Hippocampal formation (tissue), 2 donors: ENCODE measurements at places on chromosomes 12 and 14.

- DNase-seq: no peak
Measured at GRCh38 chr14:23401291-23401690, 6.8 kb downstream of the MYH6 start.

- DNase-seq: no peak
Measured at GRCh38 chr12:32272465-32272864, 126.9 kb upstream of the FGD4 start.

DNA sequence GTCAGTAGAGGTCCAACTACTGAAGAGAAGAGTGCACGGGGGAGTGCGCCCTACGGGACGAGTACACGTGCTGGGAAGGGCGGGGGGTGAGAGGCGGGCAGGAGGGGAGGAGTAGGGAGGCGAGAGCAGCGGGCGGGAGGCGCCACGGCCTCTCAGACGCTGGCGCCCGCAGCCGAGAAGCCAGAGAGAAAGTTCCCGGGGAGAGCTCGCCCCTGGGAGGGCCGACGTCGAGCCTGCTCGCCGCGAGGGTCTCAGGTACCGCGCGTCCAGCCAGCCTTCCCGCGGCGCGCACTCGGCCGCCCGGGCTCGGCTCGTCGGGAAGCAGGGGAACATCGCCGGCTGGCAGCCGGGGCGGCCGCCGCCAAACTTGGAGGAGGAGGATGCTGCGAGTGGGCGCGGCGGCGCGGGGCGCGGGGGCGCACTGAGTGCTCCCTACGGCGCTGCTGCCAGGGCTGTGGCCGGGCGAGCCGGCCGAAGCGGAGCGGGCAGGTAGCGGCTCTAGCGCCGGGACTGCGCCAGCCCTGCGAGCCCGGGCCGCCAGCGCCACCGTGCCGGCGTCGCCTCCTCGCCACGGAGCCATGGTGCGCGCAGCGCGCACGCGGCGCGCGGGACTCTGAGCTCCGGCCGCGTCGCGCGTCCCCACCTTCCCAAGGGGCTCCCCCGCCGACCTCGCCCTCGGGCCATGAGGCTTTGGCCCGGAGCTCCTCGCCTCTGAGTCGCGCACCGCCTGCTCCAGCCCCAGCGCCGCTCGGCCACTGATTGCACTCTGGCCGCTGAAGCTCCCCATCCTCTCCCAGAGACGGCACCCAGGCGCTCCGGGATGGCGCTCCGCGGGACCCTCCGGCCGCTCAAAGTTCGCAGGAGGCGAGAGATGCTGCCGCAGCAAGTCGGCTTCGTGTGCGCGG, at the start of gene SLC24A4:
SLC24A4 (plus strand) TSS at position 155 of the 905 bp plus-strand sequence; CDS start at position 821, 666 bp downstream.
- no peak for DNase-seq

DNA sequence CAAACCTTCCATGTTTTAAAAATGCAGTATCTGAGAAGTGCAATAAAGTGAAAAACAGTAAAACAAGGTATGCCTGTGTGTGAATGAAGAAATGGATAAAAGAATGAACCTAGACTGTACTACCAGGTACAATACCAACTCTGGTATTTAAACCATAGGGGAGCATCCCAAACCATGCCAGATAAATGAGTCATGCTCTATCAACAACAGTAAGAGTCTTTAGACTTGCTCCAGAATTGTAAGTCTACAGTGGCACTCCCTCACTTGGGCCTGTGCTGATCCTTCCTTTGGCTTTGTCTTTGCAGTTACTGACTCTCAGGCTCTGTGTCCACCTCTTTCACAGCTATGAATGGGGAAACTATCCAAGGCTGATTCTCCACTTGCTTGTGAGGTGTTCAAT, 38.1 kb downstream of the BBS10 start:
- no peak for DNase-seq

GRCh38 chr12:117686911-117687377, 281.8 kb downstream of the KSR2 start:
- DNase-seq: no peak

- DNase-seq: no peak
Measured at GRCh38 chr14:38868399-38869290, 234.4 kb downstream of the SEC23A start.

GRCh38 chr12:6603095-6603567, 4.0 kb downstream of the CHD4 start:
- no peak for DNase-seq

DNA sequence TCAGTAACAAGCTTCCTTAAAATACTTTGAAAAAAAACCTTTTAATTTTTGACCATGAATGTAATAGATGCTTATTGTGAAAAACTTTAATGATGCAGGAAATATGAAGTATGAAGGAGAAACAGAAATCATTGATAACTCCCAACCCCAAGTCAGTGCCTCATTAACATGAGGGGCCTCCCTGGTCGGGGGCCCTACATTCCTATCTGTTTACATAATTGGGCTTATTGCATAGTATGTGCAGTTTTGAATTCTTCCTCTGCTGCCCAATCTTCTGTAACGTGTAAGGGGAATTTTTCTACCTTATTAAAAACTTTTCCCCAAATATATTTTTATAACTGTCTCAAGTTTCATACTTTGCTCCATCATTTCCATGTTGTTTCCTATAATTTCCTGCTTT, 63.0 kb downstream of the SLC25A47 start:
- no peak for DNase-seq

DNA sequence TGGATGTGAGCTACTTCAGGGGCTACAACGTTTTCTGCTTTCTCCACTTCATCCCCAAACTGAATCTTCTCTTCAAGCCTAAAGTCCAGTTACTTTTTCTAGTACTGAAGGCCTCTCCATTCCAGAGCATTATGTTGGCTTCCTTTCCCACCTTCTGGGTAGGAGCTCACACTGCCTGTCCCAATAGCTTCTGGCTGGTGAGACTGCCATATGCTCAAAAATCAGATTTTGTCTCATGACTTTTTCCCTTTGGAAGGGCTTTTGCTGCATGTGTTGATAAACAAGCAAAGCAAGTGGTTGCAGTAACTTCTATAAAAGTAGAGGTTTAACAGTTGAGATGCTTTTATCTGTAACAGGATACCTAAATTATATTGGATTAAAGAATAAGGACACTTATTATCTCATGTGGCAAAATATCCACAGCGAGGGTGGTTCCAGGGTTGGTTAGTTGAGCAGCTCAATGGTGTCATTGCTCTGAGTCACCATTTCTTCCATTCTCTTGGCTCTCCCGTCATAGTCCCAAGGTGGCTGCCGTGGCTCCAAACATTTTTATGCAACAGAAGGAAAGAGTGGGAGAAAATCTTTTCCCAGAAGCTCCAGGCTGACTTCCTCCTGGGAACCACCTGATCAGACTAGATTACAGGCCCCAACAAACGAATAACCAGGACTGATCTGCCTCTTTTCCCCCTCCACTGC, 15.1 kb upstream of the PPFIBP1 start:
- no peak for DNase-seq

- no peak for DNase-seq
Measured at GRCh38 chr12:91189516-91189915, 6.9 kb upstream of the DCN start.

DNA sequence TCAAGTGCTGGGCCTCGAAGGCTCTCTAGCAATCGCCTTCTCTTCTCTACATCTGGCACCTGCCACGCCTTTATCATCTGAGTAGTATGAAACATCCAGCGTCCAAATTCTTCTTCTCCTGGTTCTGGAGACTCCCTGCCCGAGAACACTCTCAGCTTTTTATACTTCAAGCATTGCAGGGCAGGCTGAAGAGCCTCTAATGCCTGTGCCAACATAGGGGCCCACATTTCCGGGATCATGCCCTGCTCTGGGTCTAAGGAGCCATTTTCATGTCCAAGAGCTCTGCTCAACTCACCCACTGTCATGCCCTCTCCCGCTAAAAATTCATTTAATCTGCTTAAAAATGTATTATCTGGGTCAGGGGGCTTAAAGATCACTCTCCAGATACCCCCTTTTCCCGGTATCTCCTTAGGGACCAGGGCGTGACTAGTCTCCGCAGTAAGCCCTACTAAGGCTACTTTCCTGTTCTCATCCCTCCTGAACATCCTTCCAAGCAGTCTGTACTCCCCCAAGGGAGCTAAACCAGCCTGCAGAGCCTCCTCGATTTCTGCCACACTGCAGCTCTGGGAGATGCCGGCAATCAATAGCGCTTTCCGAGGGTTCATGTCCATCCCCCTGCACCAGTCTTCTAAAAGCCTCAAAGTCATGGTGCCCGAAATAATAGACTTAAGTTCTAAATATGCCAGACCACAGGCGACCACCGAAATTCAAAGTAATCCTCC, 940 bp downstream of the MOAP1 start:
- DNase-seq: no peak

DNA sequence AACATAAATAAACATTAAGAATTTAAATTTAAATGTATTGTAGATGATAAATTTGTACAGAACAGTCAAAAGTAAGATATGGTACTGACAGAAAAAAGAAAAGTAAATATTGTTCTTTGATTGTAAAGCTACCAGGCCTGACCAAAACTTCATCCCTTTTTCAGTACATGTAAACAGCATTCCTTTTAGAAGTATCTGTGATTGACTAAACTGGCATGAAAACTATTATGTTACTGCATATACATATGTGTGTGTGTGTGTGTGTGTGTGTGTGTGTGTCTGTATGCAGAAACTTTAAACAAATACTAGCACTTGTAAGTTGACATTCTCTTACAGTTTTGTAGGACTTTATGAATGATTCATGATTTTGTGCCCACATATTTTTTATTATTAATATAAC, 270.9 kb downstream of the C12orf50 start:
- no peak for DNase-seq

DNA sequence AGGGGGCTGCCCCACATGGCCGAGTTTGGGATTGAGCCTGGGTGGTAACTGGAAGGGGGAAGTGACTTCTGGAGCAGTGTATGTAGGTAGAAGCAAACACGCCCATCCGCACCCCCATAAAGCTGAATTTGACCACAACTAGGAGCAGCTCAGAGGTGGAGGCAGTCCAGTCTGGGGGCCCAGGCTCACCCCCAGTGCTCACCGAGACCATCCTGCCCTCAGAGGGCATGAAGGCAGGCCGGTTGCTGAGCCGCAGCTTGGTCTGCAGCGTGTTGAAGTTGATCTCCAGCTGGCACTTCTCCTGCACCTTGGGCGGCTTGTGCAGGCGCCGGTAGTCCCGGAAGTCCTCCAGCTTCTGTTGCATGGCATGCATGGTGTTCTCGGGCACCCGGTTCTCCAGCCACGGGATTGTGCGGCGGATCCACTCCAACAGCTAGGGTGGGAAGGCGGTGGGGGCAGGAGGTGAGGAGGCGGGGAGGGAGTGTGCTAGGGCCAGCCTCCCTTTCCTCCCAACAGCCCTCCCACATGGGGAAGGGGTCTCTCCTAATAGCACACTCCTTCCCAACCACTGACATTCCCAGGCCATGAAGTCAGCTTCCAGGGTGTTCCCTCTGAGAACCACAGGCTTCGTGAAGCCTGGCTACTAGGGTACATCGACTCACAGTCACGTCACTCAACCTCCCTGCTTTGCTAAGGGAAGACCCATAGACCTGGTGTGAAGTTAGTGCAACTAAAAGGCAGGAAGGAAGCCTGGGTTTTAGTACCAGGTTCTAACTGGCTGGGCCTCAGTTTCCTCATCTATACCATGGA, 87.0 kb downstream of the ACTN1 start:
- no peak for DNase-seq

- DNase-seq: no peak
Measured at GRCh38 chr14:99675951-99676350, 8.1 kb upstream of the CYP46A1 start.

- DNase-seq: no peak
Measured at GRCh38 chr14:74019408-74020137, 424 bp downstream of the BBOF1 start.

- DNase-seq: peak; percentile 31
Measured at GRCh38 chr12:38328306-38328895, 11.8 kb downstream of the ALG10B start.

- no peak for DNase-seq
Measured at GRCh38 chr12:123571343-123571813, 13.0 kb upstream of the TMED2 start.

GRCh38 chr12:129304529-129304928, 451.3 kb downstream of the GLT1D1 start:
- no peak for DNase-seq

GRCh38 chr12:107884769-107885694, 110.5 kb downstream of the ASCL4 start:
- no peak for DNase-seq

DNA sequence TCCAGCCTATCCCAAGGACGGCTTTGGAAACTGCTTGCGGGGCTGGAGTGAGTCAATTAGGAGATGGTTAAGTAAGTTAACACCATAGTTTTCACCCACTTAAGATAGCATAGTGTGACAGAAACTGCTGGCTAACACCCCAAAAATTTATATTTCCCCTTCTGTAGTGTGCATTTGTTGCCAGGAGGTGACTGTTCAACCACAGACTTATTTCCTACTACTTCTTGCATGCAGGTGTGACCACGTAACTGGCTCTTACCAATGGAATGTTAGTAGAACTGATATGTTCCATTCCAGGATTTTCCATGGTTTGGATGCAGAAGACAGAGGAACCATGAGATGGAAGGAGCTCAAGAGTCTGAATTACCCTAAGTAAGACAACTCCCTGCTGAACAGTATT, 52.9 kb upstream of the SLC35F4 start:
- DNase-seq: no peak

GRCh38 chr12:48988030-48988649, 10.0 kb downstream of the WNT1 start:
- DNase-seq: no peak

DNA sequence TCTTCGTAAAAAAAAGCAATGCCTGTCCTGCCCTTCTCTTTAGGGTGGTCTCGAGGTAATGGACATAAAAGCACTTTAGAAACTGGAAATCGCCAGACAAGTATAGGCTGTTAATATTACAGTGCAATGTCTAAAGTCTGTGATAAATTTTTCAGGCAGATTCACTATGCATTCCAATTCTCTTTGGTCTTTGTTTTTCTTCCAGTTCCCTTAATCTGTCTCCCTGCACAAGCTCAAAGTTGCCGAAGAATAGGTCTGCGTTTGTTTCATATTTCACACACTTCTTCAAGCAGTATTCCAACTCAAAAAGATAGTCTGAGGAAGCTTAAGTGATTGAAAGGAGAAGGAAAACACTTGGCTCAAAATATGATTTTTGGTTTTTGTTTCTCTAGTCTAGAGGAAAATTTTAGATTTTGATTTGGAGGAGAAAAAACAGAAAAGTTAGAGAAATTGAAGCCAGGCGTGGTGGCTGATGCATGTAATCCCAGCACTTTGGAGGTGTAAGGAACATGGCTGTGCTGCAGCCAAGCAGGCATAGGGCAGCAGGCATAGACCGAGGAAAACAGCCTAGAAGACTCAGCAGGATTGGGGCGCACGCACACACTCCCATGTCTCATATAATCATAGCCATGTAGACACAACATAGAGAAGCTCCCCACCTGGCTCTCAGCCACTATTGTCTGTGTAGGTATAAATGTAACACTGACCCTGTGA, 96.2 kb upstream of the TMPO start:
- DNase-seq: no peak

GRCh38 chr12:67714648-67715047, 66.1 kb downstream of the DYRK2 start:
- DNase-seq: no peak
